ENCODE measurements at places on chromosomes 12 and 14.

DNA sequence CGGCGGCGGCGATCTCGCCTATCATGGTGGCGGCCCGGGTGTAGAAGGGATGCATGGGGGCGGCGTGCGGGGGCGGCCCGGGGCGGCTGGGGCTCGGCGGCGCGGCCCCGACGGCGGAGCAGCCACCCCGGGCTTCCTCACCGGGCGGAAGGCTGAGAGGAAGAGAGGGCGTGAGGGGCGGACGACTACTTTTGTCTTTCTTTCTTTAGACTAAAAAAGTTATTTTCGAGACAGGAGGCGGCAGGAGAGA is 240 bp downstream of the BTG1 start:
- DNase-seq: no peak

- peak; percentile 58 for DNase-seq
Observed at GRCh38 chr12:124551268-124552144, 15.9 kb downstream of the NCOR2 start.

DNA sequence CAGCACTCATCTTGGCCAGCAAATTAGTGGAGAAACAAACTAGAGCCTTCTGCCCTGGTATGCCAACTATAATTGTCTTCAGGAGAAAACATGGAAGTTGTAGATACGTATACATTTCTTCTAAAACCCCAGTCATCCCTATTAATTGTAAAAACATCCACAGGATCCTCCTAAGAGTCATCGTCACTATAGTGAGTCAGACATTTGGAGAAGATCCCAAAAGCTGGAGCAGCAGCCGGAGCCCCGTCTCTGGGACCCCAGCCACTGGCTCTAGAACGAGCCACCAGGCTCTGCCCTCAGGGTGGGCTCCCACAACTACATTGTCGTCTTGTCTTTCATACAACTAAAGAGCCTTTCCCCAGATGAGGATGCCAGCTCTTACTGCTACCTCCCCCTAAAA is 15.5 kb downstream of the PRKAB1 start:
- peak; percentile 55 for DNase-seq

DNA sequence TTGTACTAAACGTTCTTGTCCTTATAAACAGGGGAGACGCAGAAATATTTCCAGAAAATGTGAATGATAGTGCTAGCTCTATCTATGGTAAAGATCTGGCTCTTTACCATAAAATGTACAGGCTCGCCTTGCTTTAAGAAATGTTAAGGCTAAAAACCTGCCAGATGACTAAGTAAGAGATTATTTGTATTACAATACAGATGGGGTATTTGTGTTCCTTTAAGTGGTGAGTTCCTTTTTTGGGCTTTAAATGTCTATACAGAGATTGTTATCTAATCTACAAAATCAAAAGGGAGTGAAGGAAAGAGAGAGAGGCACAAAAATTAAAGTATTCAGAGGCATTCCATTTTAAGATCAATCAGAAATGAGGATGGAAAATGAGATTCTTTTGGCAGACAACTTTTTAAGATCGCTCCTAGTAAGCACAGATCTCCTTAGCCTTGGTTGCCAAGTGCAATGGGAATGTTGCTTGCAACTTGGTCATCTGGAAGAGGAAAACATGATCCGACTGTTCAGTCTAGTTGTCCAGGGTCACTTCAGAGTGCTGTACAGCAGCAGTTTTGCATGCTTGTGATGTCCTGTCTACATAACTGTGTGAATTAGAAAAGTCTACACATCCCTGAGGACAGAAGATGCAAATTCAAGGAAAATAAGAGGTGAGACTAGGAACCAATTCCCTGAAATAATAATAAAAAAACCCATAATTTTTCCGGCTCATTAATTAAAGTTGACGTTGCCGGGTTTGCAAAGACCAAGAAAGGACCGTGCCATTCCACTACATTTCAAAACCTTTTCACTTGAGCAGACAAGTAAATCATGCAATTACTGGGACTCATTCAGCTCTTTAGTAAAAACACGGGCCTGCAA is 380.8 kb downstream of the EGLN3 start:
- peak; percentile 40 for DNase-seq

DNA sequence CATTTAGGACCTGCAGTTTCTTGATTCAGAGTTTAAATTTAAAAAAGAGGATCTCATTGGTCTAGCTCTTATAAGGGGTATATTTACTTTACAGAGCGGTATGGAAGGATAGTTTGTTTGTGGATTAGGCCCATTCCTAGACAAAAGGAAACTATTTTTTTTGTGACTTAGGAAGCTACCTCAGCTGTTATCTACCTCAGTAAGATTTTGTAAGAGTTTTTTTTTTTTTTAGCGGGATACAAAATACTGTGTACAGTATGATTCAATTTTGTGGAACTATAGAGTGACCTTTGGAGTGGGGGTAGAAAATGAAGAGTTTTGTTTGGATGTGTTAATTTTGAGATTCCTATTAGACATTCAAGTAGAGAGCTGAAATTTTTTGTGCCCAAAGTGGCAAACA is 104.6 kb upstream of the ATF1 start:
- DNase-seq: no peak

- DNase-seq: no peak
Observed at GRCh38 chr12:104223712-104224111, 8.1 kb downstream of the TXNRD1 start.

- peak; percentile 23 for DNase-seq
Observed at GRCh38 chr12:92242907-92243306, 97.3 kb upstream of the BTG1 start.

- no peak for DNase-seq
Observed at GRCh38 chr12:91967590-91967989, 178.1 kb downstream of the BTG1 start.

GRCh38 chr12:115457798-115458197 is 773.8 kb upstream of the TBX3 start:
- DNase-seq: no peak

DNA sequence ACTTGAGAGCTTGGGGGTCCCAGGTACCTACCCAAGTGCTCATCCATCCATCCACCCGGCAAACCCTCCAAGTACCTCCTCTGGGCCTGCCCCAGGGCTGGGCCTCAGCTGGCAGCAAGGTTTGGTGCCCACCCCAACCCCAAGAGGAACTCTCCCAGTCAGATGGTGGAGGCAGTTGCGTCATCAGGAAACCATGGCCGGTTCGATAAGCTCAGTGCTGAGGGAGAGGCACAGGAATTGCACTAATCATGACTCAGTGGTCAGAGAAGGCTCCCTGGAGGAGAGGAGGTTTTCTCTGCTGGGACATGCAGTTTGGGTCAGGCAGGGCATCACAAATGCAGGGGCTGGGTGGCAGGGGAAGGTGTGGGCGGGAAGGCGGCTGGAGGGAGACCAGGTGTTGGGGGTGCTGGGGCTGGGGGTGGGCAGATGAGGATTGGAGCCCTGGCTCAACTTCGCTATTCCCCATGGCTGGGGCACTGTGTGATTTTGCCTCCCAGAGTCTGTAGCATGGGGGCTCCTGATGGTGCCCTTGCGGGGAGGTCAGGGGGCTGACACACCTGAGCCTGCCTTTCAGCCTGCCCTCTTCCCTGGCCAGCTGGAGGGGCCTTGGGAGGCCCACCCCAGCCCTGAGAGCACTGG is 32.2 kb downstream of the SH2B3 start:
- peak; percentile 79 for DNase-seq

GRCh38 chr12:89544681-89545184 is 18.9 kb upstream of the POC1B start:
- peak; percentile 42 for DNase-seq

GRCh38 chr14:97757491-97757890 is 960.3 kb downstream of the VRK1 start:
- no peak for DNase-seq

DNA sequence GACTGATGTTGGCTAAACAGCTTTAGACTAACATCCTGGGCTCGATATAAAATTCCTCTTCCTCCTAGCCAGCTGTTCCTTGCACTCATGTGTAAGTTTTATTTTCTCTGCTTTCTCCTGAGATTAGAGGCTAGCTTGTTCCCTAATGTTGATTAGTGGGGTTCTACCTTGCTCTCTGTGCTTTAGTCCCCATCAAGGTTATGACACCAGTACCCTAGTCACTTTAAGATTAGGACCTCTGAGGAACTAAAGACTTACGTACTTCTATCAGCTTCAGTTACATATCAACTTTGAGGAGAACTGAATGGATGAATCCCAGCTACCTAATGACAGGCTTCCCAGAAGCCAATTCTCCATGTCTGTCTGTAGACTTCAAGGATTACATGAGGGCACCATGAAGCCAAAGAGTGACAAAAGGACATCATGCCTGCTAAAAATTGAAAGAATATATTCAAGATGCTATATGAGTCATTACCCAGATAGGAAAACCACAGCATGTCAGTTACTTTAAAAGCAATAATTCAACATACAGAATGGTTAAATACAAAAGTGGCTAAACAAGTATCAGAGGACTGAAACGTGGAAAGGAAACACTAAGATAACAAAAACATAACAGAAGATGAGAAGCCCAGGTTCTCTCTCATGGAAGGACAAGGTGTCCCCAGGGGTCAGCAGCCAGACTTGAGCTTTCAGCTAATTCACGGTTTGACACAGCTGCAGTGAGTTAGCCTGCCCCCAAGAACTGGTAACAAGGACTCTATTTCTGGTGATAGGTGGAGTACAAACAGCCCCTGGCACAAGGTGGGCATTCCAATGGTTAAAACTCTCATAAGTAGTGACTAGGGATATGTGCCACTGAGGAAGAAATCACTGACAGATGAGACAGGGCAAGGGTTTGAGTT is 20.4 kb downstream of the ADAM20 start:
- DNase-seq: no peak

DNA sequence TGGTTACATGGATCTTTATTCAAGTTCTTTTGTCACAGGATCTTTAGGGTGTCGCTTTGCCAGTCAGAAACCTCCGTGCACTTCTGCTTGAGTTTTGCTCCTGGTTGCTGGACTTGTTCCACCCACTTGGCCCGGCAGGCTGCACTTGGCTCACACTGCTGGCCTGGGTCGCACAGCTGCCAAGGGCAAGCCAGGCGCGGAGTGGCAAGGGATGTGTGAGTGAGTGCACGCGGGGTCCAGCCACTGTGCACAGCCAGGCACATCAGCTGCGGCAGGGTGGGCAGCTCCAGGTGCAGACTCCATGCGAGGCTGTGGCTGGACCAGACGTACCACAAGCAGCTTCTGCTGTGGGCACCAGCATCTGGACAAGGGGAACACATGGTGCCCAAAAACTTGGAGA is 76.6 kb downstream of the DERA start:
- DNase-seq: no peak

- no peak for DNase-seq
Observed at GRCh38 chr12:122747224-122748135, 5.1 kb upstream of the DENR start.

- no peak for DNase-seq
Observed at GRCh38 chr14:74349757-74350156, 1.5 kb downstream of the VRTN start.

DNA sequence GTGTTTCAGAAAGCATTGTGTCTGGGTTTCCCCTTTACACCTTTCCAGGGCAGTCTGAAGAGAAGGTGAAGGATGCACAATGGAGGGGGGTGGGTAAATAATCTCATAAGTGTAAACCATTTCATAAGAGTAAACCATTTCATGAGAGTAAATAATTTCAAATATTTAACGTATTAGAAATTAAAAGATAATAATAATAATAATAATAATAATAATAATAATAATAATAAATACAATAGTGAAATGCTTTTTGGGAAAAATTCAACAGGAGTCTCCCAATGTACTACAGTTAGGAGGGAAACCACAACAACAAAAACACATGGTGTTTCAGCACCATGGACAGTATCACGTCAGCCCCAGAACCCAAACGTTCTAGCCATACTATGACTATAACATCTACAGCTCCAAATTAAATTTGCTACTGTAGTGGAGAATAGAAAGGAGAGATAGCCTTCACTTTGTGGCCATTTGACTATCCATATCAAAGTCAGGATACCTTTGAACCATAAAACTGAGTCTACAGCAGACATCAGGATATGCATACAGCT is 691.8 kb downstream of the BCL11B start:
- DNase-seq: peak; percentile 55

DNA sequence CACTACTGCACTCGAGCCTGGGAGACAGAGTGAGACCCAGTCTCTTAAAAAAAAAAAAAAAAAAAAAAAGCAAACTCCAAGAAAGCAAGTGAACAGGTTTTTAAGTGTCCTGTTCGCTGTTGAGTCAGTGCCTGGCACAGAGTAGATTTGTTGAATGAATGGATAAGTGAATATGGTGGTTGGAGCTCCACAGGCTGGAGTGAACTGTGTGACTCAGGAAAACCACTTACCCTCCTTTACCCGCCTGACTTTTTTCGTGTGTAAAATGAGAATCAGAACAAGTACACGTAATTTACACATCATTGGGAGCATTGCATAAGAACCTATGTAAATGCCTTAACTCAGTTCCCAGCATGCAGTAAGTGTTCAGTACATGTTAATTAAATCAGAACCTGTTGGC is 24.0 kb upstream of the ESRRB start:
- DNase-seq: no peak

GRCh38 chr12:17358835-17359234 is 731.2 kb downstream of the RERGL start:
- no peak for DNase-seq

- DNase-seq: peak; percentile 54
Observed at GRCh38 chr14:22602862-22603261, 4.8 kb downstream of the ABHD4 start.

DNA sequence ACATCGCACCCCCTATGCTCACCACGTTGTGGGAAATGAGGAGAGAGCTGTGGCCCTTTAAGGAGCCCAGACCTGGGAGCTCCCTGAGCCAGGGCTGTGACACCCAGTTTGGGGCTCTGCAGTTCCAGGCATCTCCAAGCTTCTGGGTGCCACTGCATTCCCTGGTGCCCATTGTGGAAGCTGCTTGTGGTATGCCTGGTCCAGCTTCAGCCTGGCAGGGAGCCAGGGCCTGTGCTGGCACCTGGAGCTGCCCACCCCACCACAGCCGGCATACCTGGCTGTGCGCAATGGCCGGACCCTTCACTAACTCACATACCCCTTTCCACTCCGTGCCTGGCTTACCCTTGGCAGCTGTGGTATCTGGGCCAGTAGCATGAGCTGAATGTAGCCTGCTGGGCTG is 107.9 kb upstream of the OR4E1 start:
- no peak for DNase-seq

- DNase-seq: peak; percentile 50
Observed at GRCh38 chr12:108729612-108730364, 1.5 kb downstream of the CORO1C start.

- no peak for DNase-seq
Observed at GRCh38 chr12:75842090-75842489, 189.5 kb downstream of the PHLDA1 start.

GRCh38 chr14:75537071-75537470 is 14.8 kb downstream of the BATF start:
- no peak for DNase-seq

- DNase-seq: no peak
Observed at GRCh38 chr14:77640756-77641533, 24.5 kb upstream of the SPTLC2 start.

GRCh38 chr12:111102102-111102739 is 181.8 kb upstream of the MYL2 start:
- DNase-seq: no peak

- DNase-seq: no peak
Observed at GRCh38 chr14:22422238-22422637, 166.8 kb downstream of the DAD1 start.
